ENCODE measurements at places on chromosomes 2 and 18.

DNA sequence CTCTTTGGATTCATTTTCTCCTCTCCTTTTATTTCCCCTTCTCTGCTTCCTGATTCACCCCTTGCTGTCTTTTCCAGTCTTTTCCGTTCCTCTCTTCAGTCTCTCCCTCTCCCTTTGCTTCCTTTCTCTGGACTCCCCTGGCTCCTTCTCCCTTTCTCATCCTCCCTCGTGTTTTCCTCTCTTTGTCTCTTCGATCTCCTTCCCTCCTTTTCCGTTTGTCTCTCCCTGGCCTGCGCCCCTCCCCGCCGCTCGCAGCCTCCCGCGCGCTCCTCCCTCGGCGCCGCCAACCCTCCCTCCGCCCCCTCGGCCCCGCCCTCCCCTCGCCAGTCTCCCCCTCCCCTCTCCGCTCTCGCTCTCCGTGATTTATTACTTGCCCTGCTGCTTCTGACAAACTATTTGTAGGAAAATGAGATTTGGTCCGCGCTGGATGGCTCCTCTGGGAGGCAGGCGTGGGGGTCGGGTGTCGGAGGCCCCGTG is 46.0 kb upstream of the PAX8 start:
- no peak for DNase-seq

GRCh38 chr18:34600158-34600557 is 109.9 kb upstream of the DTNA start:
- DNase-seq: no peak

DNA sequence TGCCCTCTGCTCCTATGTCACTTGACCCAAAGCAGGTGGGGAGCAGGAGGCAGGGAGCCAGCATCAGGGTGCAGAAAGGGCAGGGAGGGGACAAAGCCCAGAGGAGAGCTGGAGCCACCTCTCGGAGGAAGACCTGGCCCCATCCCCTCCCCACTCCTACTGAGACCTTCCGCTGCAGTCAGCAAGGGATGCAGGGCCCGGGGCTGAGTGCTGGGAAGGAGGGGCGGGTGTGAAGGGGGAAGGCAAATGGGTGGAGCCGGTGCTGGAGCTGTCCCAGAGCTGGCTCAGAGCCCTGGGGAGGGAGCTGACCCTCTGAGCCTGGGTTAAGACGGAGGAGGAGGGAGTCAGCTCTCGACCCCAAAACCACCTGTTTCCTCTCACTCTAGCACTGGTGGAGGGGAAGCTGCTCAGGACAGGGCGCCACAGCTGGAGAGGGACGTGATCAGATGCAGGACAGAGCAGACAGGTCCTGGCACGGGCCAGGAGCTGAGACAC is 33.8 kb downstream of the HS1BP3 start:
- DNase-seq: no peak

- no peak for DNase-seq
These were observed 13.7 kb upstream of the FAHD2A start for GRCh38 chr2:95388856-95389244.

DNA sequence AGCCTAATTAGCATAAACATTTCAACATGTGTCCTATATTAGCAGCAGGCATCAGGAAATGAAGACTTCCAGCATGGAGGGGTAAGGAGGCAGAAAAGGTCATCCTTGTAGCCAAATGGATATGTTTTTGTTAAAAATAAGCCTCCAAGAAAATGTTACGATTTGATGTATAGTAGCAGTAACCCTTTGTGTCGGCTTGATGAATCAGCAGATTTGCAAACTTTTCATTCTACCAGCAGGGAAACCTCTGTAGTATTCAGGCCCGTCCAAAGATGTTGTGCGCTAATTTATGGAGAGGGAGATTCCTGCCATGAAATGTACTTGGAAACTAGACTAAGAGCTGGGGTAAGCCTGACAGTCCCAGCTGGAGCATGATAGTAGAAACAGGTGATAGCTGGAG is 780.8 kb upstream of the KLHL29 start:
- no peak for DNase-seq

DNA sequence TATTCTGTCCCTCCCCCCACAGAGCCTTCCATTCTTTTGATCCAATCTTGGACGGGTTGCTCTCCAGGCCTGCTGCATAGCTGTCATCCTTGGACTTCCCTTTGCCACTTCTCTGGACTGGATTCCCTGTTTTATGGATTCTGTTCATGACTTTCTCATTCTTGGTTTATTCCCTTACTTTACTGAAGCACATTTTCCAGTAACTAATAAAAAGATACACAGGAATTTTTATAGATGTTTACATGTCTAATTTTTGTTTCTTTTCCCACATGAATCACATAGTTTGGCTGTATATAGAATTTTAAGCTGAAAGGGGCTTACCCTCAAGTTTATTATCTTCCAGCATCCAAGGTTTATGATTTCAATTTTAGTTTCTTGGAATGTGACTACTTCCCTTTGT is 37.9 kb downstream of the GDF7 start:
- DNase-seq: no peak

- no peak for DNase-seq
These were observed 696 bp downstream of the EMX1 start for GRCh38 chr2:72917877-72918553.

GRCh38 chr18:35828591-35828990 is 143.9 kb upstream of the RMP24 start:
- no peak for DNase-seq

- DNase-seq: no peak
These were observed 206.4 kb upstream of the ID2 start for GRCh38 chr2:8475349-8476031.

DNA sequence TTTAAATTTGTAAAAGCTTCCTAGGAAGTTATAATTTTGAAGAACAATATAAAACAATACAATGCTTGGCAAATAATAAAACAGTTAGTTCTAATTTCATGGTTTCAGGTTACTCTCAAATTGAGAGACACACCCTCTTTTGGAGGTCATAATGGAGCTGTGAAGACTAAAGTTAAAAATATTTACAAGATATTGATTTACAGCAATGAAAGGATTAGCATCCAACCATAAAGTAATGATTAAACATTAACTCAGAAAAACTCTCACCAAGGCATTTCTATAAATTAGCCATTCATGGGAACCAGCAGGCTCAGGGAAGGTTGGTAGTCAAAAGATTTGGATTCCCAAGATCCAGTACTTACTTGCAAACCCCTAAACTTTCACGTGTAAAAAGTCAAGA is 6.4 kb downstream of the DPP4 start:
- no peak for DNase-seq

DNA sequence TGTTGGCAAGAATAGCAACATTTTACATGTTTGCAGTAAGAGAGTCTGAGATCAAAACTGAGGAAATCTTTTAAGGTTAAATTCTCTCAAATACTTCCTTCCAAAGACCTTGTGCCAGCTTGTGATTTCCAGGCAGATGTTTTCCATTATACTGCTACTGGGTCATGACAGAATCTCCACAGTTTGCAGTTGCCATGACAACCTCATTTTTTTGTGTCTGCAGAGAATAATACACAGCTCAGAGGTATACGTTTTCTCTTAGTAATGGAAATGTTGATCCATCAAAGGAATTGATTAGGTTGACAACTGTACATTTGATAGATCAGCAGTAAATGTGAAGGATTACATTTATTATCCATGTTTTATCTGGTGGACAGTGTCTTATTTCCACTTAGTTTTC is 29.1 kb upstream of the CSRNP3 start:
- DNase-seq: no peak

GRCh38 chr2:513981-514706 is 163.1 kb downstream of the TMEM18 start:
- no peak for DNase-seq

- no peak for DNase-seq
These were observed 5.6 kb downstream of the IDH1 start for GRCh38 chr2:208249296-208249695.

- DNase-seq: no peak
These were observed 31.0 kb upstream of the TMEM17 start for GRCh38 chr2:62536873-62537547.

- no peak for DNase-seq
These were observed 59.4 kb downstream of the DGKD start for GRCh38 chr2:233413559-233414272.

DNA sequence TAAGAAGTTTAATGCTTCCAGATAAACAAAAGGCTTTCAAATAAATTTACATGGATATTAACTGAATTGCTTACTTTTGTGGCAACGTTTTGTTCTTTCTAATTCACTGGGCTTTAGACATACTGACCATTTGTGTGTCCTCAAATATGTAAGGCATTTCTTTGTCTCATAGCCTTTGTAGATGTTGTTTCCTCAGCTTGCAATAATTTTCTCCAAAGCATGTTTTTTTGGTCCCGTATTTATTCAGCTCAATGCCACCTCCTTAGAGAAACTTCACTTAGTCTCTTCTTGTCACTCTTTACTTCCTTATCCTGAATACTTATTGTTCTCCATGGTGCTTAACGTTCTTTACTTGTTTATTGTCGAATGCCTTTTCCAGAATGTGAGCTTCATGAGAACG is 98.5 kb downstream of the NUP35 start:
- DNase-seq: no peak

- no peak for DNase-seq
These were observed 312.1 kb upstream of the ZEB2 start for GRCh38 chr2:144832048-144832447.

GRCh38 chr2:54388076-54388475 is 68.1 kb upstream of the SPTBN1 start:
- no peak for DNase-seq

GRCh38 chr2:223744580-223744979 is 92.8 kb downstream of the AP1S3 start:
- DNase-seq: no peak

- DNase-seq: no peak
These were observed 322.2 kb upstream of the SPHKAP start for GRCh38 chr2:228503731-228504130.

DNA sequence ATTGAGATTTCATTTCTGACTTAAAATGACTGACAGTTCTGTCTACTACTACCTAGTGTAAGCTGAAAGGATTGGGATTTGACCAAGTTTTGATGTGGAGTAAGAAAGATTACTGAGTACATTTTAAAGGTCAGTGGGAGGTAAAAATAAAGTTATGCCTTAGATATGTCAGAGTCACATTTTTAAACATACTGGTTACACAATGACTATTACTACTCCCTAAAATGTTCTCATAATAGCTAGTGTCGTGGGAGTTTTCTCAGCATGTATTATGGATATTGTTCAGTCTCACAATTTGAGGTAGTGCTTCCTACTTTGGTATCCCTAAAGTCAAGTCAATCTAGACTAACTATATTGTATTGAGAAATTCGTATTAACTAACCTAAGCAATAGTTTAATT is 1092.5 kb downstream of the LRP1B start:
- no peak for DNase-seq

DNA sequence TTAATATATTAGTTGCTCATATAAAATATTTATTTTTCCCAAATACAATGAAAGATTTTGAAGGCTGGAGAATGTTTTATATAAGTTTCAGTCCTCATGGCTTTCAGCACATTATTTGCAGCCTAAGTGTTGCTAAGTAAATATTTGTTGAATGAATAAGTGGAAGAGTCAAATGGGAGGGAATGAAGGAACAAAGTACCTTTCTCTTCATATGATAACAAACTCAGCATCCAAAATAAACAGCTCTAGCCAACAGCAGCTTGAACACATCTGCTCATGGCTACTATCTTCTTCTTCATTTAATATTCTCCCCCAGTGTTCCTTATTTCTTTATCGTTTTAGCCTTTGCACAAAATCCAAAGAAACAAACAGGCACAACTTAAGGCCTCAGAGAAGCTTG is 385.2 kb upstream of the PIK3C3 start:
- no peak for DNase-seq

DNA sequence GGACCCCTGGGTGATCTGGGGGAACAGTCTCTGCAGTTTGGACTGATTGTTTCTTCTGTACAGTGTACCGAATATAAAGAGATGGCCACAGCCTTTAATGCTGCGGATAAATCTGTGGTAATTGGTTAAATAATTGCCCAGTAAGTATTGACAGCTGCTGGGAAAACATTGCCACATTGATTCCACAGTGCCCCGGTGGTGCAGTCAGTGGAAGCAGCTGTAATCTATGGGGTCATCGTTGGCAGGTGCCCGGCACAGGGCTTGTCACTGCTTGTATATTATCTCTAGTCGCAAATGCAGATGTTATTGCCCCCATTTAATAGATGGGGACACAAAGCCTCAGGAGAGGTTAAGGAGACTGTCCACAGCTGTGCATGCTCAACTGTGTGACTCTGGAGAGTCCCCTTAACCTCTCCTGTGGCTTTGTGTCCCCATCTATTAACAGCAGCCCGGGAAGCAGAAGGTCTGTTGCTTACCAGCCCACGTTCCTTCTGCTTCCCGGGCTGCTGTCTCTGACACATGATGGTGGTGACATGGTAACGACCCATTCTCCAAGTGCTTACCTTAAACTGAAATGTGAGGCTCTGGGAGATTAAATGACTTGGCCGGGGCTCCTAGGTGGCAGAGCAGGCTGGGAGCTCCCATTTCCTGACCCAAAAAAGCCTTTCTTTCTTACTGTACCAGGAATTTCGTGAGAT is 76.9 kb downstream of the NCK2 start:
- DNase-seq: no peak

DNA sequence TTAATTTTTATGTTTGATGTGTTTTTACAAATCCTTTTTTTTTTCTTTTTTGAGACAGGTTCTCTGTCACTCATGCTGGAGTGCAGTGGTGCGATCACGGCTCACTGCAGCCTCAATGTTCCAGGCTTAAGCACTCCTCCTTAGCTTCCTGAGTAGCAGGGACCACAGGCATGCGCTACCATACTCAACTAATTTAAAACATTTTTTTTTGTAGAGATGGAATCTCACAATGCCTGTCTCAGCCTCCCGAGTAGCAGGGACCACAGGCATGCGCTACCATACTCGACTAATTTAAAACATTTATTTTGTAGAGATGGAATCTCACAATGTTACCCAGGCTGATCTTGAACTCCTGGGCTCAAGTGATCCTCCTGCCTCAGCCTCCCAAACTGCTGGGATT is 3.2 kb downstream of the NOTO start:
- no peak for DNase-seq

- DNase-seq: no peak
These were observed 10.5 kb downstream of the DRC1 start for GRCh38 chr2:26412091-26412673.

DNA sequence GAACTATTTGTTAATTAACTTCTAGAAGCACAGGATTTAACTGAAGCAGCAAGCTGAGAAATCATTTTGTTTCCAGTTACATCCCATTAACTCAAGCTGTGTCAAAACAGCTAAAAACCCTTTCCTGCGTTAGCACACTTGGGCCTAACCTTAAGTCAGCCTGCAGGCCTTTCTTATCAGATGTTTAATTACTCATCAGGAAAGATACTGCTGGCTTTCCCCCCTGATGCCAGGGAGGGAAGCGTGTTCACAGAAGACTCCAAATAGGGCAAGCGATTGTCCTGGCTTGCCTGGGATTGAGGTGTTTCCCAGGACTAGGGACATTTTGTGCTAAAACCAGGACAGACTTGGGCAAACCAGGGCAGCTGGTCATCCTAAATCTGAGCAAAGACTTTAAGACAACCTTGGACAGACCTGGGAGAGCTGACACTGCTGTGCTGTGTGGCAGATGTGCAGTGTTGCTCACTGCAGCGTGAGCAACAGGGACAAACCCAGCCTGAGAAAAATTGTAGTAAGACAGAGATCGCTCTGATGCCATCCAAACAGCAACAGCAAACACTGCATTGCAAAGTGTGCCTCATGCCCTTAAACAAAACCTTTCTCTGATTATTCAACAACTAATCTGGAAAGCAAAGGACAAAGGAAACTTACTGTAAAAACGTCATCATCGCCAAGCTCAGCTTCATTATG is 100.9 kb downstream of the SPRED2 start:
- DNase-seq: no peak

- no peak for DNase-seq
These were observed 675.5 kb downstream of the LRP1B start for GRCh38 chr2:141455211-141455826.
